Left lung (tissue), 14 donors: ENCODE measurements at places on chromosomes 2 and 18.

GRCh38 chr18:4017480-4017879 lies 437.6 kb downstream of the DLGAP1 start:
- no peak overlapping the region for H3K4me3 ChIP-seq
- H3K27ac ChIP-seq: no peak overlapping the region
- H3K4me1 ChIP-seq: no peaks in the 10 kb centered on the region
- no peak for DNase-seq

DNA sequence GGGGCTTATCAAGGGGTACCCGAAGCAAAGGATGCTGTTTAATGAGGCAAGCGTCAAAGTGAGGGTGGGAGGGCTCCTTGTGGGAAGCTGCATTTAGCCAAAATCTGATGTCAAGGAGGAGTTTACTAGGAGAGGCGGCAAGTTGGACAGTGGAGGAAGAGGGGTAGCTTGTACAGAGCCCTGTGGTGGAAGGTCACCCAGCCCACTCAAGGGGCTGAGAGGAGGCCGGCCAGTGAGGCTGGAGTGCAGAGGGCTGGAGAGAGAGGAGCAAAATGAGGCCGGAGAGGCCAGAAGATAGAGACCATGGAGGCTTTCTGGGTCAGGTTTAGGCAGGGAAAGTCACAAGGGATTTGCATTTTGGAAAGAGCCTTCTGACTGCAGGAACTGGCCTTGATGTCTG lies 49.5 kb downstream of the ASB1 start:
- no peak overlapping the region for H3K27ac ChIP-seq
- no peaks in the 10 kb centered on the region for H3K27me3 ChIP-seq
- H3K4me1 ChIP-seq: no peaks in the 10 kb centered on the region
- DNase-seq: no peak

- no peak overlapping the region for H3K27ac ChIP-seq
- H3K36me3 ChIP-seq: no peaks in the 10 kb centered on the region
- no peak for DNase-seq
Observed at GRCh38 chr2:96088340-96089335, 27.7 kb downstream of the ADRA2B start.

DNA sequence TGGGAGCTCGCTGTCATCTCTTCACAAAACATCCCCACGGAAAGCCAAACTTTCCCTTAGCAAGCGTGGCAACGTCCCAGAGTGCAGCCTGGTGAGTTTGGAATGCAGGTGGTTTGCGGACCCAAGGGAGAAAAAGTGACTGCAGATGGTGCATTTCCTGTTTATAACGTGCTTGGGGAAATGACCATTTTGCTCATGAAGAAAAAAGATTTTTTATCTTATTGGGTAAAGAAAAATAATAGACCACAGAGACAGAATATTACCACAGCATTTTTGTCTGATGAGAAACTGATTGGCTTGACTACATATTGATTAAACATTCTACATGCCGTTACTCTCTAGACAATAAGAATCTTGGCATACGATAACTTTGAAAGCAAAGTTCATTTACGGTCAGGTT lies 136.5 kb downstream of the COPS8 start:
- H3K4me3 ChIP-seq: no peak overlapping the region
- H3K27ac ChIP-seq: no peak overlapping the region
- no peaks in the 10 kb centered on the region for H3K27me3 ChIP-seq
- no peaks in the 10 kb centered on the region for H3K4me1 ChIP-seq

GRCh38 chr2:195468771-195469170 lies 188.3 kb upstream of the SLC39A10 start:
- no peak overlapping the region for H3K4me3 ChIP-seq
- H3K27ac ChIP-seq: no peak overlapping the region
- DNase-seq: no peak
- H3K27me3 ChIP-seq: no peaks in the 10 kb centered on the region
- H3K4me1 ChIP-seq: no peaks in the 10 kb centered on the region
- no peaks in the 10 kb centered on the region for H3K36me3 ChIP-seq

- no peaks in the 10 kb centered on the region for H3K27me3 ChIP-seq
- H3K27ac ChIP-seq: no peak overlapping the region
- peaks cover 4% of the 10 kb centered on the region for H3K4me1 ChIP-seq
- H3K36me3 ChIP-seq: peaks cover 71% of the 10 kb centered on the region
- no peak for DNase-seq
Observed at GRCh38 chr2:106098081-106098480, 96.0 kb downstream of the UXS1 start.

DNA sequence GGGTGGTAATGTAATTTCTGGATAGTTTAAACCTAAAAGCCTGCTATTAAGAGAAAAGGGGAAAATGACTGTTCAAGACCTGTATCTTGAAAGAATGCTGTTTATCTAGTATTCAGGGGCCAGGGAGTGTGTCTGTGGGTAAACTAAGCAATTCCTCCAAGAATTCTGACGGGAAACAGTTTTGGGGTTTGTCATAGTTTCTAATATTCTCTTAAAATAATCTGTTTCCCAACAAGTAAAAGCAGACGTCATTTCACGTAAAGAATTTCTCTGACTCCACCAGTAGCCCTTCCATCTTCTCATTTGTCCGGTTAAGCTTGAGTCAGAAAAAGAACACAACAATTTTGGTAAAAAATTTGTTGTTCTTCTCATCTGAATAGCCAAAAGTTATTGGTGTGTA lies 232.1 kb upstream of the EPAS1 start:
- peaks cover 4% of the 10 kb centered on the region for H3K4me1 ChIP-seq
- no peak for DNase-seq
- no peaks in the 10 kb centered on the region for H3K27me3 ChIP-seq
- no peak overlapping the region for H3K27ac ChIP-seq
- H3K4me3 ChIP-seq: no peak overlapping the region

DNA sequence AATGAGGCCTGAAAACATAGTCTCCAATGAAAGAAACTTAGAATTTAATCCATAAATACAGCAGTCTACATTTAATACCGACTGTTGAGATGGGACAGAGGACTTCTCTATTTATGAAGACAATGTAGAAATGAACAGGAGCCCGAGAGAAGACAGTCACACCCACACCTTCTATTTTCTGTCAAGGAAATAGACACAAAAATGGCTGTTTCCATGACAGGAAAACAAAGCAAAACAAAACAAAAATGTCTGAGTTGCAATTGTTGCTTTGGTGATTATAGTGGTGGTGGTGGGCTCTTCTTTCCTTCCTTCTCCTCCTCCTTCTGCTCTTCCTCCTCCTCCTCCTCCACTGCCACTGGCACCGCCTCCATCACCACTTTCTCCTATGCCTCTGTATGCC lies 72.3 kb upstream of the CCDC68 start:
- no peak for DNase-seq
- H3K4me1 ChIP-seq: no peaks in the 10 kb centered on the region
- H3K27ac ChIP-seq: no peak overlapping the region
- H3K4me3 ChIP-seq: no peak overlapping the region
- no peaks in the 10 kb centered on the region for H3K36me3 ChIP-seq
- H3K27me3 ChIP-seq: no peaks in the 10 kb centered on the region

DNA sequence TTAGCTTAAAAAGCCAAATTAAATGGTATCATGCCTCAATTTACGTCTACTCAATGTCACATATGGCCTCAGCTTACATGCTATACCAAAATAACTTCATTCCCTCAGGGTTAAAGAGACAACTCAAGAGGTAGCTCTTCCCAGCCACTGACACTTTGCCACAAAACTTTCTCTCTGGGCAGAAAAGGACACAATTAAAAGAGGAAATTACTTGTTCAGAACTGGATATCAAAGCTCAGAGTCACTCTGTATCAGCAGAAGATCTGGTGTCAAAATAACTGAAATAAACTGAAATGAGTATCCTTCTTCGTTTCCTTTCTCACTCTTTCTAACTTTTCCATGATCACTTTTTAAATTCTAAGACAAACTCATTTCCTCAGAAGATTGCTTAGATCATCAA lies 108.7 kb downstream of the ZNF521 start:
- peaks cover 8% of the 10 kb centered on the region for H3K4me1 ChIP-seq
- no peak for DNase-seq
- no peaks in the 10 kb centered on the region for H3K36me3 ChIP-seq
- H3K27ac ChIP-seq: no peak overlapping the region
- H3K27me3 ChIP-seq: no peaks in the 10 kb centered on the region

- H3K4me3 ChIP-seq: no peak overlapping the region
- H3K4me1 ChIP-seq: peaks cover 19% of the 10 kb centered on the region
- no peak for DNase-seq
- H3K36me3 ChIP-seq: no peaks in the 10 kb centered on the region
- no peak overlapping the region for H3K27ac ChIP-seq
Observed at GRCh38 chr18:79071037-79071436, 1.8 kb downstream of the ATP9B start.
